ENCODE measurements at places on chromosomes 2 and 18.

DNA sequence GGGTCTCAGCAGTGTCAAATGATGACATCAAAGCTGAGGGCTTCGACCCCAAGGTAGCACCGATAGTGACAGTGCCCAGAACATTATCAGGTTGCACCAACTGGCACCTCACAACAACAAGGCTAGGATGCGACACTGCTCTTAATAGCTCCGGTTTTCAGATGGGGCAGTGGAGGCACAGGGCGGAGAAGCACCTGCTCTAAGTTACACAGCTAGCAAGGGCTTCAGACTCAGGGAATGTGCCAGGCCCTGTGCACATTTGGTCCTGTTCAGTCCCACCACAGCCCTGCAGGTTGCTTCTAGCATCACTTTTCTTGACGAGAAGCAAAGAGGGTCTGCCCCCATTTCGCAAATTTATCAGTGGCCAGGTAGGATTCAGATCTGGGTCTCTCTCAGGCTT is 74.1 kb downstream of the DGKD start:
- no peak for DNase-seq

- DNase-seq, result no peak
Observed at GRCh38 chr2:19893520-19894133, 8.2 kb downstream of the TTC32 start.

DNA sequence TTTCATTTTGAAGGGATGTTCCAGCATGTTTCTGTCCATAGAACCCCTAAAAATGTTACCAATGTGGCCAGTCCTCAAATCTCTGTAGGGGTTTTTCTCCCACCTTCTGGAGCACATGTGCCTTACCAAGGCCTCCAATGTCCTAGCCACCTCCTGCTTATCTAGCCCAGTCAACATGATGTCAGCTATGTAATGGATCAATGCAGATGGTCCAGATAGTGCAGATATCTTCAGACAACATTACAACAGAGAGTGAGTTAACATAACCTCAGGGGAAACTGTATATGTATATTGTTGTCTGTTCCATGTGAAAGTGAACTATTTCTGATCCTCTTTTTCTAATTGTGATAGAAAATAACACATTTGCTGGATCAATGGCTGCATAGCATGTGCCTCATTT is 92.7 kb downstream of the MRPS9 start:
- no peak for DNase-seq

- no peak for DNase-seq
Observed at GRCh38 chr18:2147476-2148230, 423.7 kb downstream of the METTL4 start.

GRCh38 chr2:29293830-29294438 is 178.7 kb downstream of the CLIP4 start:
- DNase-seq, result no peak

DNA sequence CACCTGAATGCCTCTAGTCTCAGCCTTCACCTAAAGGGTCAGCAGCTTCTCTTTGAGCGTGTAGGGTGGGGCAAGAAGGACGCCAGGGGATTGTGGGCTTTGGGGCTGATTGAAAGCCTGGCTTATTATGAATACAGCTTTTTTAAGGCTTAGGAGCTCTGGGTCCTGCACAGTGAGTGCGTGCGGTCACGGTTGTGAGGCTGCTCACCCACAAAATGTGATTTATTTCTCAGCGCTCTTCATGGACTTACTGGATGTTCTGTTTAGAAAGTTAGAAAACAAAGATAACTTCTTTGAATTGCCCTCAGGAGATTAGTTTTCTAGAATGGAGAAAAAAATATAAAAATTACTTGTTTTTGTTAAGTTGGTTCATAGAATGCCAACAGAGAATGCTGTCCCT is 37.5 kb downstream of the HK2 start:
- no peak for DNase-seq

DNA sequence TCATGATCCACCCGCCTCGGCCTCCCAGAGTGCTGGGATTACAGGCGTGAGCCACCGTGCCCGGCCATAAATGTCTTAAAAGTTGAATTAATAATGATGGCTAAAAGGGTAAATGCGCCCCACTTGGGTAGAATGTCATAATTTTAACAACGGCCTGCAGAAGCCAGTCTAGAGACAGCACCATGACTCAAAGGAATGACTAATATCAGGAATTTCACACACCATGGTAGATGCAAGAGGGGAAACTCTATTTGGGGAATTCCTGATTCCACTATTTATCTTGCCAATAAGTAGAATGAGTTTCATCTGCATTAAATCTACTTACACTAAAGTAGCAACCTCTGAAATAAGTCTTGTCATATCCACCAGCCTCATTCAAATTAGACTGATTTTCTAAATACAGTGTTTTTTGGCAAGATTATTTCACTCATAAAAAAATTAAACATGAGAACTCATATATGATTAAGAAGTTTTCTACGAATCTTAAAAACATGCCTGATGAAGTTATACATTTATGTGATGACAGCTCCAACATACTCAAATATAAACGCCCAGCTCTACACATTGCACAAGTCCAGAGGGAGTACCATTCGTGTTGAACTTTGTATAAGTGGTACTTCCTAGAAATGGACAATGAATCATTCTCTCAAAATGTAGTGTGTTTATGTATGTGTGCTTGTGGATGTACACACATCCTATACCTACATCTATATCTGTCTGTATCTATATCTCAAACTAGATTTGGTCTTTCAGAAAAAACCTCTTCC is 309.7 kb downstream of the IRS1 start:
- DNase-seq, result no peak

GRCh38 chr2:60961457-60961856 is 56.1 kb upstream of the PEX13 start:
- DNase-seq, result no peak

DNA sequence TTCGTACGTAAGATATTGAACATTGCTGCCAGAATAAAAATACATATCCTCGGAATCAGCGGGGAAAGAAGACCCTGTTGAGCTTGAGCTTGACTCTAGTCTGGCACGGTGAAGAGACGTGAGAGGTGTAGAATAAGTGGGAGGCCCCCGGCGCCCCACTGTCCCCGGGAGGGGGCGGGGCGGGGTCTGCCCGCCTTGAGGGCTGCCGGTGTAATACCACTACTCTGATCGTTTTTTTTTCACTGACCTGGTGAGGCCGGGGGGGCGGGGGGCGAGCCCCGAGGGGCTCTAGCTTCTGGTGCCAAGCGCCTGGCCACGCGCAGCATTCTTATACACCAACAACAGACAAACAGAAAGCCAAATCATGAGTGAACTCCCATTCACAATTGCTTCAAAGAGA is 324.0 kb upstream of the REG3G start:
- DNase-seq, result no peak

DNA sequence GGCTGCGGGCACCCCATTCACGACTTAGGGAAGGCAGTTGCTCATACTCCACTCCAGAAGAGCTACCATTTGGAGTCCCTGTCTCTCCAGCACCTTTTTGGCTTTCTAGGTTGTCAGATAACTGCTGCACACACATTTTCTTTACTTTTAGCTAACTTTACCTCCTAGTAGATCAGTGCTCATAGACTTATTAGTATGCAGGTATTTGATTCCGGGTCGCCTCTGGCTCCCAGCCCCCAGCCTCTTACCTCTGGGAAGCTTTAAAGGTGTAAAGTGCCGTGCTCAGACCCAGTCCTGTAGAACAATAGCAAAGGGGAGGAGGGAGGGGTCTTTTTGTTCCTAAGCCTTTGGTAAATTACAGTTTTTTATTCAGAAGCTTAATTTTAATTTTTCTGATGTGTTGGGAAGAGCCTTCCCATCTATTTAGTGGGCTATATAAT is 102.9 kb downstream of the SPTBN1 start:
- no peak for DNase-seq

GRCh38 chr18:47108998-47109405 is 41.3 kb downstream of the HDHD2 start:
- DNase-seq, result no peak

DNA sequence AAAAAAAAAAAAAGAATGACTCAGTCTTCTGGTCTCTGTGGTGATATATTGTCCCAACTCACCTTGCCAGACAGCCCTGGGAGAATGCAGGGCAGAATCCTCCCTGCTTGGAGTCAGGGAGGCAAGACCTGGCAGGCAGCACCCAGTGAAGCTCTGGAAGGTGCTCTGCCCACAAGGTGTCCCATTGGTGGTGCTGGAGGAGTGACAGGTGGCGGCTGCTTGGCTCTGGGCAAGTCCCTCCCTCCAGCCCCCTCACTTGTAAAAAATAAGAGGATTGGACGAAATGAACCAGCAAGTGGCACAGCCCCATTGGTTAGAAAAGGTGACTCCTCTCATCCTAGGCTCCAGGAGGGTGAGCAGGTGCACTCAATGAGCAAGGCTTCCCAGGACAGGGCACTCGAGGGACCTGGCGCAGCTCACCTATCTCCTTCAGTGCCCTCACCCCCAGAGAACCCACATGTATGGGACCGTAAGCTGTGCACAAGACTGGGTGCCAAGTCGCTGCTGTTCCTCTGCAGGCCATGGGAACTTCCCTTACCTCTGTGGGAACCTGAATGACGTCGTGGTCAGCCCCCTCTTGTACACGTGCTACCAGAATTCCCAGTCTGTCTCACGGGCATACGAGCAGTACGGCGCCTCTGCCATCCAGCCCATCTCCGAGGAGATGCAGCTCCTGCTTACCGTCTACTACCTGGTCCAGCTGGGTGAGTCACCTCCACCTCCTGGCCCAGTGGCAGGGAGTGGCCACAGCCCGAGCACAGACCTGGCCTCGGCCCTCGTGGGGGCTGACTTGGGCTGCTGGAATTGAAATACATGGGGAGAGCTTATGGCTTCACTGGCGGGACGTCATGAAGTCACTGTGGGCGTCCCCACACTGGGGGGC is 54.6 kb downstream of the GREB1 start:
- DNase-seq, result no peak

GRCh38 chr2:190997526-190998113 is 16.4 kb downstream of the STAT1 start:
- no peak for DNase-seq

DNA sequence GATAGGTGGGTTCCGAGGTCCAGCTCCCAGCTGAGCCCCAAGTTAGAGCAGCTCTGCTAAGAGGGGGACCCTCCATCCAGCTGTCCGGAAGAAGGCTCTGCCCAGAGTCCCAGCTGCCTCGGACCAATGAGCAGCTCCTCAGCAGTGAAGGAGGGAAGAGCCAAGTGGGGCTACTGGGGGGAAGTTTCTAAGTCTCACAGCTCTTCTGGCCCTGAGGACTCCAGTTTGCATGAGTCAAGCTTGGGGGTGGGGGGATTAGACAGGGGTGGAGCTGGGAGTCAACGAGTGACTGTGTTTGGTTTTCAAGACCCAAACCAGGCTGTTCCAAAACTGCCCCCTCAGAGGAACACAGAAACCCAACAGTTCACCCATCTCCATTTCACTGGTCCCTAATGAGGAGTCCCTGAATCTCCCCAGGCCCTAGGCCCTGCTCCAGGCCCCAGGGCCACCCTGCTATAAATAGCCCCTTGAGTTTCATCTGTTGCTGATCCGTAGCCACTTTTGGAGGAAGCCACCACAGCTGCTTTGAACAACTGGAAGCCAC is 100.9 kb downstream of the TNS1 start:
- DNase-seq, result no peak

GRCh38 chr2:2233171-2233826 is 97.8 kb downstream of the MYT1L start:
- no peak for DNase-seq

DNA sequence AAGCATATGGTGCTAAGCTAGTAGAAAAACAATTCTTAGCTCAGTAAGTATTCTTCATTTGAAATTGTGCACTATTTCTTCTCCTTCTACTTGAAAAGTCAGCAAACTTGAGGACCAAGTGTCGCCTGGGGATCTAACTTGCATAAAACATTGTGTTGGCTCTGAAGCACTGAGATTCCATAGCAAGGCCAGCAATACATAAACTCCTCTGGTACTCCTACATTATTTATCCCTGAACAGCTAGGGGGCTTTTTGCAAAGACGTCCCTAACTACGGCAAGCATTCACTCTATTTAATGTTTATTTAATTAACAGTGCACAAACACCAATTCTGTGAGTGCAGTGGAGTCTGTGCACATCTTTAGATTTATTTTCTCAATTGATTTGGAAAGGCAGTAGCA is 392.2 kb downstream of the ERBB4 start:
- DNase-seq, result no peak

DNA sequence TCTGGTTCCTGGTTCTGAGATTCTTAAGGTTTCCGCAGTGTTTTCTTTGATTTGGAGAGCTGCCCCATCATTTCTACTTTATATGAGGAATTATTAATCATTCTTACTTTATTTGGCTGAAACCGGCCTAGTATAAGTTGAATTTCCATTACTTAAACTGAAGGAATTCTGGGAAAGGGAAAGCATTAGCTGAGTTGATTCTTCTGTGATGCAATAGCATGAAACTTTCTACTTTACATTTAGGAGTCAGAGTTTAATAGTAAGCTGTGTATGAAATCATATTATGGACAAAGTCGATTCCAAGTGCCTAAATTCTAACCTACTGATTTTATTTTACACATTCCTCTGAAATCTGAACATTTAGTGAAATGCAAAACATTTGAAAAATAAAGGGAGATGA is 1269.7 kb upstream of the ZEB2 start:
- DNase-seq, result no peak

GRCh38 chr18:15165048-15165447 is 417.1 kb downstream of the ANKRD30B start:
- no peak for DNase-seq

DNA sequence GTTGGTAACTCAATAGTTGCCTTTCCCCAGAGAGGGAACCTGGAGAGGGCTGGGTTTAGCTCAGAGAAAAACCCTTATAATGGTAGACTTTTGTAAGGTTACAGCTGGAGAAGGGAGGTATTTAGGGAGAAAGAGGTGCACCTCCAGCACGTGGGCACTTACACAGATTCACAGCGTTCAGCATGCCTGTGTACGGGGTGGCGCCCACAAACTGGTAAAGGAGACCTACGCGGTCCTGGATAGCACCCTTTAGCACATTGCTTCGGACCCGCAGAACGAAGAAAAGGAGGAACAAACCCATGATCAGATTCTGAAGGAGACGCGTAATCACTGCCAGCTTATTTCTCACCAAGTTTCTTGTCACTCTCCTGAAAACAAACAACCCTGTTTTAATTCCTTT is 14.9 kb downstream of the ABCG5 start:
- DNase-seq, result no peak

DNA sequence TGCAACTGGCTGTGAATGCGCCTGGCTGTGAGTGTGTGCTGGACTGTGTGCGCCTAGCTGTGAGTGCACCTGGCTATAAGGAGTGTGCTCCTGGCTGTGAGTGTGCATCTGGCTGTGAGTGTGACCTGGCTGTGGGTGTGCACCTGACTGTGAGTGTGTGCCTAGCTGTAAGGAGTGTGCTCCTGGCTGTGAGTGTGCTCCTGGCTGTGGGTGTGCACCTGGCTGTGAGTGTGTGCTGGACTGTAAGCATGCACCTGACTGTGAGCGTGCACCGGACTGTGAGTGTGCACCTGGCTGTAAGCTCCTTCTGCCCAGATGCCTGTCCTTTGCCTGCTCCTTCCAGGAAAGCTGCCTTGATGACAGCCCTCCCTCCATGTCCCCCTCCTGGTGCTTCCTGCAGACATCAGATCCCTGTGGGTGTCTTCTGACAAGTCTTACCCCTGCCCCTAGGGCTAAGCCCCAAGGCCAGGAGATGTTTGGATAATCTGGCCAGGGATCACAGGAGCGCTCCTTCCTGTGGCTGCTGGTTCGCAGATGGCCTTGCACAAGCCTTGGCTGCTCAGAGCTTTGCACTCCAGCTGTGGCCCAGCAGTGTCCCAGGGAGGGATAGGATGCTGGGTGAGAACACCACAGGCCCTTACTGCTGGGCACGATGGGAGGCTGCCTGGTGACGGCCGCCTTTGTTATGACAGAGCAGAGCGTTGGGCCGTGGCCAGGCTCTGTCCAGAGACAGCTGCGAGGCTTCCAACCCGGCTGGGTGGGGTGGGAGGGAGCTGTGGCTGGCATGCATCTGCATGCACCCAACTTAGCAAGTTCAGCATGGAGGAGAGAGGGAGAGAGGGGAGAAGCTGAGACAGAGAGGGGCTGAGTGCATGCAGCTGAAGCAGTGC is 89.9 kb downstream of the GLI2 start:
- no peak for DNase-seq
